ENCODE measurements at places on chromosomes 1 and 21.

DNA sequence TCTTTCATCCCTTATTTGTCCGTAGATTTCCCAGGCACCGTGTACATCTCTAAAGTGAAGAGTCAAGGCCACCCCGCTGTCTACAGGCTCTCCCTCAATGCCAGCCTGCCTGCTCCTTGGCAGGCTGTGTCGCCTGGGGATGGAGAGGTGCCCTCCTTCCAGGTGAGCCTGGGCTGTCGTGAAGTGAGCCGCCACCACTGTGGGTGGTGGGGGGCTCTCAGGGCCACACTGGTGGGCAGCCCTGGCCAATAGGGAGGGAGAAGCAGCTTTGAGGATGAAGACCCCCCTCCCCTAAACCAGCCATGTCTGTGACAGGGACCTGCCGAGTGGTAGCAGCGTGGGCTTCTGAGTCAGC lies 46.2 kb downstream of the DISP3 start:
- no peak for DNase-seq

GRCh38 chr1:7187112-7187493 lies 401.8 kb downstream of the CAMTA1 start:
- DNase-seq, result no peak

DNA sequence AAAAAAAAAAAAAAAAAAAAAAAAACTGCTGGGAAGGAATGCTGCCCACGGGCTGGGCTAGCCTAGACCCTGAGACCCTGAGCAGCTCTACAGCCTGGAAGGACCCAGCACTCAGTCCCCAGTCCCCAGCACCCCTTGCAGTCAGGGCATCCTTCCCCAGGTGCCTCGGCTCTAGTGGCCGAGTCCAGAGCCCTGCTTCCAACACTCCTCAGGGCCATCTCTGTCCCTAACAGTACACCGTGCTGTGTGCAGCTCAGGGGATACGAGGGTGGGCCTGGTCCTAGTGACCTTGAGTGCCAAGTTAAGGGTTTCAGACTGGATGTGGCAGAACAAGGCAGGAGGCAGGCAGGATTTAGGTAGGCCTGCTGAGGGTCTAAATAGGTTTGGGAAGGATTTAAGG lies 50.2 kb upstream of the LRP8 start:
- no peak for DNase-seq

DNA sequence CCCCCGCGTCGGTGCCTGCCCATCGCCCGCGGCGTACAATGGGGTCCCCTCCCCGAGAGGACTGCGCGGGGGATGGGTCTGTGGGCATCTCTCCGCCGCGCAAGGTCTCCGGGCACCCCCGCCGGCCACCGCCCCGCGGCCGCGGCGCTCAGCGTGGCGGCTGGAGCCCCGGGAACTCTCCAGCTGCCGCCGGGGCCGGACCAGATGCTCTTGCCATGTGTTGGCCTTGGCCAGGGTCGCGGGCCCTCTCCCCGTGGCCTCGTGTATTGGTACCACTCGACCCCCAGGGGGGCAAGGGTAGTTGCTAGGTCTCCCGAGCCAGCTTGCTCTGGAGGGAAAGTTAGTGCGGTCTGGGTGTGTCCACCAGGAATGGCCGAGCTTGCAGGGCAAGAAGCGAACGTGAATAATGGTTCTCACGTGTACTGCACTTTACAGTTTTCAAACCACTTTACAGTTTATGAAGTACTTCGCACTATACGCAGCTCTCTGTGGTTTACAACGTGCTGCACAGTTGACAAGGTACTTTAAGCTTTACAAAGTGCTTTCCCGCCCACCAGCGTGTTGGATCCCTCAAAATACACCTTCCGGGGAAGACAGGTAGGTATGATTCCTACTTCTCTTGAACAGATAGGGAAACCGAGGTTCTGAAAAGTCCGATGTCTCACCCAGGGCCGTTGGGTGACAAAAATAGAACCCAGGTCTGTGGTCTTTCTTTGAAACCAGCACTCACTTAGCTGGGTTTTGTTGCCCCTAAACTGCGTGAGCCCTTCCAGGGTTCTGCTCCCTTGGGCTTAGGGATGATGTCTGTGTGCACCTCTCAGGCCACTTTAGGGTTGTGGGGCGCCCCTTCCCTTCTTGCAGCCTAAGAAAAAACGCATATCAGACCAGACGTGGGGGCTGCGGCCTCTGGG lies 1.2 kb downstream of the EPHB2 start:
- DNase-seq, result peak; percentile 17

DNA sequence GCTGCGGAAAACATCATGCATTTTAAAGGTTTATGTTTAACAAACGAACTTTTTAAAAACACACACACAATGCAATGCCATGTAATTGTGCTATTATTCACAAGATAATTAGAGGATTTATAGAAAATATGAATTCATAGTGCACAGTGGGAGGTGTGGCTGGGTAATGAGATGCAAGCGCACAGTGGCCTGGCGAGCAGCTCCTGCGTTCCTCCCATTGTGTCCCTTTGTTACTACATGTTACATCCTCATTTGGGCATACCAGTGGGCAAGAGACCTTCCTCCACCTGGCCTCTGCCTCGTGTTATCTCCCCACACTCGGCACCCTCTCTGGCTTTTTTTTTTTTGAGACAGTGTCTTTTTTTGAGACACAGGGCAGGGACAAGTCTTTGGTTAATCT lies 30.0 kb upstream of the TENT5B start:
- DNase-seq, result no peak

DNA sequence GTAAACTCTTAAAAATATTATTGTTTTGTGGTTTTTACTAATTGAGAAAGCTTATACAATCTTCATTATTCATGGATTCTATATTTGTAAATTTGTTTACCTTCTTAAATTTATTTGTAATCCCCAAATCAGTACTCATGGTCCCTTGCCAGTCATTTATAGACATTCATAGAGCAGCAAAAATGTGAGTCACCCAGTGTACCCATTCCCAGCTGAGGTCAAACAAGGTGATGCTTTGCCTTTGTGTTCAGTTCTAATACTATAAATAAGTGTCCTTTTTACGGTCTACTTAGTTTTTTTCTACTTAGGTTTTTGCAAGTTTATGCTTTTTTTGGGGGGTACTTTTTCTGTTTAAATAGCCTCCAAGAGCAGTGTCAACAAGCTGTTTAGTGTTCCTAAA lies 36.1 kb downstream of the SORT1 start:
- peak; percentile 67 for DNase-seq

GRCh38 chr1:242784084-242784483 lies 259.6 kb upstream of the PLD5 start:
- no peak for DNase-seq

DNA sequence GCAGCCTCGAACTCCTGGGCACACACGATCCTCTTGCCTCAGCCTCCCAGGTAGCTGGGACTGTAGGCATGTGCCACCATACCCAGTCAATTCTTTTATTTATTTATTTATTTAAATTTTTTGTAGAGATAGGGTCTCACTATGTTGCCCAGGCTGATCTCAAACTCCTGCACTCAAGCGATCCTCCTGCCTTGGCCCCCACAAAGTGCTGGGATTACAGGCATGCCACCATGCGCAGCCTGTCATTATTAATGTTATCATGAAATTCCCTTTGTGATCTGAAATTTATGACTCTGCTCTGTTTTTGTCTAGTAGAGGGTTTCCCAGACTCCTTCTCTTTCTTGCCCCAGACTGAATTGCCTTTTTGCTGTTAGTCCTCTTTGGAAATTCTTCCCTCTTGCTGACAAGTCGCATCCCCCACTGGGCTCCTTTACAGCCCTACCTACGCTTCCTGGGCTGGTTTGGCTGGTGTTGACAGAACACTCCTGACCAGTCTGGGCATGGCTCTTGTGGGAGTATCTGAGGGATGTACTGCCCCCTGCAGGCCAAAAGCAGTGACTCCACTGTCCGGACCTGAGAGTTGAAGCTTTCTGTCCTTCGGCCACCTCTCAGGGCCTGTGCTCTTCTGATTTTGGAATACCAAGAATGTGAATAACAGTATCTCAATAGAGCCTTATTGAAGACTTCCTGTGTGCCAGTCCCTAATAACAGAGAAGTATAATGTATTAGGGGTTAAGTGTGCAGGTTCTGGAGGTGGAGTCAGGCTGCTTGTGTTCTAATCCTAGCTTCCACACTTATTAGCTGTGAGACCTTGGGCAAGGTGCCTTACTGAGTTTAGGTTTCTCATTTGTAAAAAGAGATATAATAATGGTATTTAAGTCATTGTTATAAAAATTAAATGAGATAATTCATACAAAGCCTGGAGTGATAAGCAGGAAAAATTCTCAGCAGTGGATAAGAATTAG lies 28.2 kb downstream of the TCEANC2 start:
- DNase-seq, result peak; percentile 81

Data from cardiac fibroblast (primary cell).